ENCODE measurements at places on chromosomes 5 and 9. TPM values are rescaled to one million over a fixed set of nuclear protein-coding genes. Genes with fewer than 3 reads are reported as not detected.

DNA sequence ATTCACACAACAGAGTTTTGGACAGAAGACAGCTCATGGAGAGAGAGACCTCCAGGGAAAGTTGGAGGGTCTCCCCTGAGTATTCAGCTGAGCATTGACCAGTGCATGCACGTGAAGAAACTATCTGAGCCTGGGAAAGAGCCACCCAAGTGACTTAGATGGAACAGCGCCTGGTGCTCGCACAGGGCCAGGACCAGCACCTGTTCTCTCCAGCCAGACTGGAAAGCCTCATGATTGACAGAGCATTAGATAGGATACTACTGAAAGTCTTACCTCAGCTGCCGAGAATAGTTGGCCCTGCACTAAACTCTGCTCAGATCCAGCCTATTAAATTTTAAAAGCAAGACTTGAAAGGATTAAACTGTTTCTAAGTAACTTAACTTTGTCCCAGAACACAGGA is 28.3 kb upstream of the NEURL1B start:
- no peak for DNase-seq

DNA sequence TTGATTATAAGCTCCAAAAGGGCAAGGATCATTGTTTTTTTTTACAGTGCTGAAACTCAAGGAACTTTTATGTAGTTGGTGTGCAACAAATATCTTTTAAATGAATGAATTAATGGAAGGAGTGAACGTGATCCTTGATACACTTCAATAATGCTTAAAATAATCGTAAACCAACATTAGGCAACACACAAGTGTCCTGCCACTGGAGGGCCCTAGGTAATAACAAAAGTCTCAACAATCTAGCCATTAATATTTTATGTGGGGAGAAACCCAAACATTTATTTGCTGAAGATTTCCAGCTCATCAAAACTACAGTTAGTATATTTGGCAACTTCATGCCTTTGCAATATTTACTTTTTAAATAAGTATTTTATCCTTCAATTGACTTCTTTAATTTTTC is 309.0 kb upstream of the FBXL7 start:
- DNase-seq: no peak

- DNase-seq: no peak
Measured at GRCh38 chr5:162391833-162392232, 324.3 kb downstream of the GABRG2 start.

GRCh38 chr9:98539954-98540353 is 168.8 kb downstream of the GABBR2 start:
- DNase-seq: no peak

- DNase-seq: no peak
Measured at GRCh38 chr5:178080618-178081410, 32.5 kb upstream of the N4BP3 start.

- no peak for DNase-seq
Measured at GRCh38 chr5:68219161-68219816, 3.7 kb downstream of the PIK3R1 start.

DNA sequence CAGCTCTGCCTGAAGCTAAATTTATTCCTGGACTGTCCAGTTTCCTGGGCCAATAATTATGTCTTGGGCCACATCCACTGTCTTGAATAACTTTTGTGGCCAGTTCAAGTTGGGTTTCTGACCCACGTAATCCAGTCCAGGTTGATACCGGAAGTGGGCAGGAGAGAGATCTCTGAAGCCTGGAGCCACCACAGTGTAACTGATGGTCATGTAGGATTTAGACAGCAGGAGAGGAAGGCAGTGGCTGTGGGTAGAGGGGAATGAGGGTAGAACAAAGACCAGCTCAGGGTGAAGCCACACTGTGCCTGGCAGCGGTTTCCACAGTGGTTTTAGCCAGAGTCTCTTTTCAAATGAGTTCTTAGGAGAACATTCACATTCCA is 30.2 kb downstream of the SH3PXD2B start:
- DNase-seq: no peak

GRCh38 chr5:56405116-56405908 is 172.2 kb upstream of the ANKRD55 start:
- no peak for DNase-seq

DNA sequence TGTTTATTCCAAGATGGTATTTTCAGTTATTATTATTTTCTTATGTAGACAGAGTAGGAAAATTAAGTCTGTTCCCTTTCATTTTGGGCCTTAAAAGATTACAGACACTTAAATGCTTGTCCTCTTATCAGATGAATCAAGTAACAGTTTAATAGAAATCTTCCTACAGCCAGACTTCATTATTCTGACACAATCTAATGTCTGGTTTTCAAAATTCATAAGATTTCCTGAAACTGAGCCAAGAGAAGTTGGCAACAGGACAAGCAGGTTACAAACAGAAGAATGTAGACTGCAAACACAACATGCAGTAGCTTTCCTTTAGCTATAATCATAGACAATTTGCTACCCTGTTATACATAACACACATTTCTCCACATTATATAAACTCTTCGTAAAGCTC is 130.5 kb downstream of the FBXL17 start:
- no peak for DNase-seq

- no peak for DNase-seq
Measured at GRCh38 chr9:136323371-136323789, 4.0 kb upstream of the GPSM1 start.

DNA sequence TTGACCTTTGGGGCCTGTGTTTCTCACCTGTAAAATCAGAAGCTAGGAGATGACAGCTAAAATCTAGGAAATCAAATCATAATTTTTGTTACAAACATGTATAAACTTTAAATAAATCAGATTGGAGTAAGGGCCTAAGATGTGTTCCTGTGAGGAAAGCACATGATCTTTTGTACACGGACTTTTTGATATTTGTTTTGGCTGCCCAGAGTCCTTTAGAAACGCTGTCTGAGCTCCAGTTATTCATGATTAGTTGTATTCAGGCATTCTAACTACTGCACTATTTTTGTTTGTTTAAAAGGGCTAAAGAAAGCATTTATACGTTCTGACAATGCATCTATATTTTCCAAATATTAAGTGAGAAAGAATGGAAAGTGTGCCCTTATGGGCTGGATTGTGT is 94.8 kb downstream of the HCN1 start:
- DNase-seq: no peak

DNA sequence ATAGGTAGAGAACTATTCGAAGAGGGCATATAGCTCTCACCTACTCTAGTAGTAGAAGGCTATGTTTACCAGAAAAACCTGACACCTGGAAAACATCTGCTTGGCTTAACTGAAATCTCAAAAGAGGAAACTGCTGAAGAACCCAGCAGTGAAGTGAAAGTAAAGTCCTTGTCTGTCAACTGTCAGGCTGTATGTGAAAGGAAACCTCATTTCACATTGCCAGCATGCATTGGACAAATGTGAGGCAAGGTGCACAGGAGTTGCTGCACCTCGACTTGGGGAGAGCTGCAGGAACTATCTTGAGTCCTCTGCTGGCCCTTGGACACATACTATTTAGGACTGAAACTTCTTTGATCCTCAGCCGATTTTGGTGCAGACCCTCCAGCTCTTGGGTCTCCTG is 53.3 kb downstream of the NREP start:
- DNase-seq: no peak

DNA sequence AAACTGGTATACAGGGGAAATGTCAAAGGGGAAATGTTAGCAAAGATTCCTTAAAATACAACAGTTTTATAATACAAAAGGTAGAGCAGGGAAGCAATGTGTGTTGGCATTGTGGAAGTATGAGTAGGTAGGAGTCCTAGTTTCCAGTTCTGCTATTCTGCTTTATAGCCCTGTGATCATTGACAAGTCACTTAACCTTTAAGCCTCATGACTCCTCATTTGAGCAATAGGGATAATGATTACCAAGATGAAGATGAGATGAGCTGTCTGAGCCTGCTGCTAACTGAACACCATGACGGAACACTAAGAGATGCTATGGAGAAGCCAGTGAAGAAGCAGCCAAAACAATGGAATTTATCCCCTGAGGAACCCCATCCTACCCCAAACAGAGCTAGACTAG is 251.7 kb downstream of the PAPPA start:
- DNase-seq: no peak

- DNase-seq: no peak
Measured at GRCh38 chr5:126846344-126846743, 69.4 kb downstream of the LMNB1 start.

DNA sequence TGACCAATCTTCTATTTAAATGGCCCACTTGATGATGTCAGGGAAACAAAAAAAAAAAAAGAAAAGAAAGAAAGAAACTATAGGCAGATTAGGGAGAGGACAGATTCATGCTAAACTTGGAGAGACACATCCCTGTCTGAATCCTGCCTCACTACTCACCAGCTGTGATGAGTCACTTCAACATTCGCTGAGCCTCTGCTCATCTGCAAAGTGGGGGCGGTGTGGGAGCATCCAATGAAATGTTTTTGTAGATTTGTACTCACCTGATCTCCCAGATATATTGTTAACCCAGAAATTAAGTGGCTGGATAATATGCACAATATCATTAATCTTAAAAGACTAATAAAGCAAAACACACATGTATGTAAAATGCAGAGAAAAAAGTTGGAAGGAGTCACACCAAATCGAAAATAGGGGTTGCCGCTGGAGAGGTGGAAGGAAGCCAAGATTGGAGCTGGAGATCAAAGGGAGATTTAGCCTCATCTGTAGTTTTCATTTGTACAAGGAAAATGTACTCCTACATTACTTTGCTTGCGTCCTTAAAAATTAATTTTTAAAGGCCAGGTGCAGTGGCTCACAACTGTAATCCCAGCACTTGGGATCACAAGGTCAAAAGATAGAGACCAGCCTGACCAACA is 17.0 kb upstream of the ERGIC1 start:
- DNase-seq: no peak

GRCh38 chr9:110207071-110207641 is 803 bp downstream of the C9orf152 start:
- no peak for DNase-seq

- DNase-seq: no peak
Measured at GRCh38 chr5:87195616-87196015, 72.1 kb upstream of the RASA1 start.

GRCh38 chr5:36710039-36710438 is 103.6 kb downstream of the SLC1A3 start:
- no peak for DNase-seq

DNA sequence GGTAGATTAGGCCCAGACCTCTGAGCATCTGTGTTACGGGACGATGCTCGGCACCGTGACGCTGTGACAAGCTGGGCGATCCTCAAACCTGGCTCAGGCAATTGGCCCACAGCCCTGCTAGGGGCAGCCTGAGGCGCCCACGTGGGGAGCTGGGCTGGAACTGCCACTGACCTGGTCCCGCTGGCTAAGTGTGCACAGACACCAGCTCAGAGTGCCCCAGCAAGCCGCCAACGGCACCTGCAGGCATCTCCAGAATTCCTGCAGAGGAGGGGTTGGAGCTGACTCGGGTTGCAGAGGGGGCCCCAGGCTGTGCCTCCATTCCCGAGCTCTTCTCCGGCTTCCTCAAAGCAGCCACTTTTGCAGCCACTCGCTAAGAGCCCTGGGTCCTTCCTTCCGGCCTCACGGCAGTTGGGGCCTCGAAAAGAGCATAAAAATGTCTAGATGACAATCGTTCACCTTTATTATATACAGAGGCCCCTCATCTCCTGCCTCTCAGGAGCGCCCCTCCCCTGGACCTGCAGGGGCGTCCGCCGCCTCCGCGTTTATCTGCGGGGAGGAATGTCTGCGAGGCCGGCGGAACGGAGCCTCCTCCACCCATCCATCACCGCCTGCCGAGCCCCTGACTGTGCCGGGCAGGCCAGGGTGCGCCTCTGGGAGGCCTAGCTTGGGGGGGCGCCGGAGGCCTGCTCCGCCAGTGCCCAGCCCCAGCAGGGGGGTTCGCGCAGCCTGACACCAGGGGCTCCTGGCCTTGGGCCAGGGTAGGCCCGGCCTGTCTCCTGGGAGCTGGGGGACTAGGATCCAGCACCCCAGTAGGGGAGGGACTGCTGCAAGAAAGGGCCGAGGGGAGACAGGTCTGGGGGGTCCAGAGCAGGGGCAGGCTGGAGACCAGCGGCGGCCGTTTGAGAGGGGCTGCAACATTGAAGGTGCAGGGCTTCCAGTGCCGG is 144.9 kb downstream of the BARX1 start:
- DNase-seq: no peak

GRCh38 chr5:30108051-30108450 is 1085.4 kb upstream of the CDH6 start:
- no peak for DNase-seq

DNA sequence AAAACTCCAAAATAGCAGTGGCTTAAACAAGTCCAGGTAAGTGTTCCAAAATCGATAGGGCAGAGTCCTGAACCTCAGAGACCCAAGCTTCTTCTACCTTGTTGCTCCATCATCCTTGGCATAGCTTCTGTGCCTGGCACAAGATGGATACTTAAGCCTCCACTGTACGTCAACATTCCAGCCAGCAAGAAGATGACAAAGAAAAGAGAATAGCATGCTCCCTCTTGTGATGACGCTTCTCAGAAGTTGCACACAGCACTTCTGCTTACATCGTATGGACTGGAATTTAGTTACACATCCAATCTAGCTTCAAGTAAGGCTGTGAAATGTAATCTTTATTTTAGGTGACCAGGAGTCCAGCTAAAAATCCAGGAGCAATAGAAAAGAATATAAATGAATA is 227.4 kb downstream of the ESM1 start:
- no peak for DNase-seq

DNA sequence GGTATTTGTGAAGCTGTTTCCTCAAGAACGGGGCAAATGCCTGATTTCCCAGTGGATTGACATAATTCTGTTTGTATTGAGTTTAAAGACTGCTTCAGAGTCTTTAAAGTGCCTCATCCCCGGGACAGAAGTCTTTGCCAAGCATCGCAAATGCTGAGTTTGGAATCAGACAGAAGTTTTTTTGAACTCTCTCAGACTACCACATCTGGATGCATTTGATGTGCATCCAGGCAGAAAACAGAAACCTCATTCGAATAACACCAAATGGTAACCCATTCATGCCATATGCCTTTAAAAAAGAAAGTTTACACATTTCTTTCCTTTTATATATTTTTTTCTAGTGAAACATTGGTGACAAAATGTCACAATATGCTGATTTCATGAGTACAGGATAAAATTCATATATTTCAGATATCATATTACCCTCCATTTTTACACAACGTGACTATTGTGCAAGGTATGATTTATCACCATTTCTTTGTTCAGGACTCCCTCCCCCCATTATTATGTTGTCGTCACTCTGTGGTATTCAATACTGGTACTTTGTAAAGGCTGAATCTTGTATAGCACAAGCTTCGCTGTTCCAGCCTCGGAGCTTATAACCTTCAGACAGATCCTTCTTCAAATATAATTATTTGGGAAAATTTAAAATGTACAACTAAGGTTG is 91.1 kb downstream of the ZNF608 start:
- DNase-seq: no peak

Gene UBE2QL1
- total RNA-seq: 1.5 TPM

Gene OR13C8
- total RNA-seq: not detected

Gene IFNA21
- total RNA-seq: not detected

Gene EPB41L4B
- total RNA-seq: 1.6 TPM

Gene MSX2
- total RNA-seq: 0.19 TPM

Gene PLPPR1
- not detected for total RNA-seq

Gene PCDHGA6
- 2.9 TPM for total RNA-seq

Gene CDC20B
- not detected for total RNA-seq

Gene DOCK2
- total RNA-seq: 6.8 TPM

Gene RANBP17
- total RNA-seq: 9.3 TPM

Gene SKP1
- 226 TPM for total RNA-seq

Gene IL5
- not detected for total RNA-seq

Gene TNFSF8
- 6.5 TPM for total RNA-seq

Gene NOXA1
- total RNA-seq: 7.4 TPM

Measured in esophagus squamous epithelium (tissue), 5 donors.